Stimulated activated CD8-positive, alpha-beta memory T cell treated with anti-CD3 and anti-CD28 coated beads, Interleukin-2, amount 100 ng/mL, for 48 hours (primary cell): ENCODE measurements at places on chromosomes 11 and 22.

GRCh38 chr11:71103266-71103665 lies 149.1 kb downstream of the SHANK2 start:
- no peak for DNase-seq

- DNase-seq, result peak; percentile 8
These were observed 41.4 kb upstream of the ZBED5 start for GRCh38 chr11:10899121-10899830.

DNA sequence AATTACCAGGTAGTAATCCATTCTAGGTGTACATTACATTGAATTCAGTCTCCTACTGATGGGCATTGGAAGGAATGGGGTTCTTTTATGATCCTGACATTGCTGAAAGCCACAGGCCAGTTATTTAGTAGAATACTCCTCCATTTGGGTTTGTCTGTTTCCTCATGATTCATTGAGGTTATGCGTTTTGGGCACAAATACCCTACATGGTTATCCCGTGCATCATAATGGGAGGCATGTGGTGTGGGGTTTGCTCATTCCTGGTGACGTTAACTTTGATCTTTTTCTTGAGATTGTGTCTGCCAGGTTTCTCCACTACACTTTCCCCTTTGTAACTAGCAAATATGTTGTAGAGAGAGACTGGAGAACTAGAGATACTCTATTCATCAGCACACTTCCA lies 5.5 kb downstream of the FOLR3 start:
- DNase-seq, result no peak

DNA sequence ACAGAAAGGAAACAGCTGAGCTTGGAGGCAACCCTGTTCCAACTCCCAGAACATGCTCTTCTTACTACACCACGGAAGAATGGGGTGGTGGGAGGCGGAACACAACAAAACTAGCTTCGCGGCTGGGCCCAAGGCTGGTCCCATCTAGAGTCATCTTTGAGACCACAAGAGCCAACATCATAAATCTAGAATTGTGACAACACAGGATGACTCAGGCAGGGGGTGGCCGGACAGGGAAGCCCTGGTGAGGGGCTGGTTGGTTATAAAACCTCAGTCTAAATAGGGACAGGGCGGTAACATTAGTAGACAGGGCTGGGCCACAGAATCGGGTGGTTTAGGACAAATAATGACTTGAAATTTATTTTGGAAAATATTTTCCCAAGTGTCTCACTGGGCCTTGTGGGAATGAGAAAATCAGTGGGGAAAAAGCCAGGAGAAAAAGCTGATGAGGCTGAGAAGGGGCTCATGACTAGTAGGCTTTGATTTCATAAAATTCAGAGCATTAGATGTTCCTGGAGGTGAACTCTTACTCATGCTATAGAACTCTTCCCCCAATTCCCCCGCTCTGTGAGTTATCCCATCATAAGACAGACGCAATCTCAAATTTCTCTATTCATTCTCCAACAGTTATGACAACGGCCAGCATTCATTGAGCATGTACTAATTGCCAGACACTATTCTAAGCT lies 151.8 kb upstream of the TIMP3 start:
- peak; percentile 30 for DNase-seq

- DNase-seq, result no peak
These were observed 92.9 kb upstream of the PARVA start for GRCh38 chr11:12284316-12285050.
